Activated CD8-positive, alpha-beta memory T cell treated with anti-CD3 and anti-CD28 coated beads for 36 hours (primary cell): ENCODE measurements at places on chromosomes 2 and 18. TPM values are rescaled to one million over a fixed set of nuclear protein-coding genes. Genes with fewer than 3 reads are reported as not detected.

The ZNF892 gene
- 3.4 TPM for total RNA-seq

The POLE4 gene
- 72.8 TPM for total RNA-seq

The LRRTM1 gene
- not detected for total RNA-seq

The RAX gene
- total RNA-seq: not detected
